ENCODE measurements at places on chromosomes 2 and 18. TPM values are rescaled to one million over a fixed set of nuclear protein-coding genes. Genes with fewer than 3 reads are reported as not detected.

GRCh38 chr18:14944838-14945237 lies 196.9 kb downstream of the ANKRD30B start:
- no peak for DNase-seq

DNA sequence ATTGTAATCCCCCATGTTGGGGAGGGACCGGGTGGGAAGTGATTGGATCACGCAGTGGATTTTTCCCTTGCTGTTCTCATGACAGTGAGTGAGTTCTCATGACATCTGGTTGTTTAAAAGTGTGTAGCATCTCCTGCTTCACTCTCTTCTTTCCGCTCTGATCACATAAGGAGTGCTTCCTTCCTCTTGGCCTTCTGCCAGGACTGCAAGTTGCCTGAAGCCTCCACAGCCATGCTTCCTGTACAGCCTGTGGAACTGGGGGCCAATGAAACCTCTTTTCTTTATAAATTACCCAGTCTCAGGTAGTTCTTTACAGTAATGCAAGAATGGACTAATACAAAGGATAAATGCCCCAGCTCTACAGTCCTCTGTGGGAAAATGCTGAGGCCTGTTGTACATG lies 437.5 kb upstream of the NXPH2 start:
- DNase-seq = no peak

DNA sequence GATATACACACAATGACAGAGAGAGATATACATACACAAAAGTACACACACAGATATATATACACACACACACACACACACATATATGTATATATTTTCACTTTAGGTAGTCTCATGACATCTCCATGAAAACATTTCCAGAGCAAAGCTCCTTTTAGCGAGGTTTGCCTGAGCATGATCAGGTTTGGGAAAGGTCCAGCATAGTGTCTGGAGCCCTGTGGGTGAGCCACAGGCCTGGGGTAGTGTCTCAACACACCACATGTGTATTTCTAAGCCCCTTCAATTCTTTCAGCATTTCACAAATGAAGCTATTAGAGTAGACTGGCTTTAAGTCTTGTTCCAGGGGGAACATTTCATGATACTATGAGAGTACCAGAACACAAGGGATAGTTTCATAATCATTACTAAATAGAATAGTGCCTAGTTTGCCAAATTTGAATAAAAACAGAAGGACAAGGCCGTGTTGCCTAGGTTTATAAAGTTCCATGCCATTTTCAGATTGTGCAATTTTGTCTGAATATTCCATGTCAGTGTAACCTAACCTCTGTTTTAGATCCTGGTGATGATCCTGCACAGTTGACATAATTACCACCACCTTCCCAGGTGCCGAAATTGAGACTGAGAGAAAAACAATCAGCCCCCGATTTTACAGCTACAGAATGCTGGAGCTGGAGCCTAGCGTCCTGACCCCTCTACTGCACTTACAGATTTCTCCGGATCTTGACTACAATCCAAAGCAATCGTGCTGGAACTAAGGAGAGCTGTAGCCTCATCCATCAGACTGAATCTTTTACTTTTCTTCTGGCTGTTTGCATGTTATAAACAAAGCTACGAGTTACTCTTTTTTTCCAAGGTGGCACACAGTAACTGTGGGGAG lies 332.7 kb downstream of the CYRIA start:
- no peak for DNase-seq

DNA sequence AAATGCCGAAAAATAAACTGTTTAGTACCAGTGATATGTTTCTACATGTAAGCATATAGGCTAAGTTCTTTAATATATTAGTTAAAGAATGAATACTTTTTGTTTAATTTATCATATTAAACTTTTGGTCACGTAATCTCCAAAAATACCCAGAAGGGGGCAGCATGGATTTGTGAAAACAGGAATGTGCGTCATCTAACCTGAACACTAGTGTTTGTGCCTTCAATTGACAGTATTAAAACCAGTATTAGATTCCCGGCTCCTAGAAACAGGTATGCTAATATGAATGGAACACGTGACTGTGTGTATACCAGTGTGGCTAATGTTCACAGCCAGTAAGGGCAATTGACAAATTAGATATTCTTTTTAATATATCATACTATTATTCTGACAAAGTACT lies 51.8 kb downstream of the WDR7 start:
- peak; percentile 15 for DNase-seq

DNA sequence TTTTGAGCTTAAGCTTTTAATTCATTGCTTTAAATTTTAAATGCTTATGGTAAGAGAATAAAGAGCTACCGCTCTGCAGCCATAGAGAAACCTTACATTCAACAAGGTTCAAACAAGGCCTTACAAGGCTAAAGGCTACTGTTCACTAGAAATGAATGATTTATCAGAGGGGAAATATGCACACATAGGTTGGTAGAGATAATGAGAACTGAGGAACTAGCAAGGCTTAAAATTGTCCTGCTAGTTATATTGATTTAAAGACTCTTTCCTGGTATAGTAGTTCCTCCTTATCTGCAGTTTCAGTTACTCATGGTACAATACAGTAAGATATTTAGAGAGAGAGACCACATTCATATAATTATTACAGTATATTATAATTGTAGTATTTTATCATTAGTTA lies 193.4 kb downstream of the WDR7 start:
- DNase-seq = no peak

- DNase-seq = no peak
These were observed 3.0 kb upstream of the FZD7 start for GRCh38 chr2:202030691-202031090.

- no peak for DNase-seq
These were observed 4.6 kb downstream of the INHA start for GRCh38 chr2:219576505-219577388.

DNA sequence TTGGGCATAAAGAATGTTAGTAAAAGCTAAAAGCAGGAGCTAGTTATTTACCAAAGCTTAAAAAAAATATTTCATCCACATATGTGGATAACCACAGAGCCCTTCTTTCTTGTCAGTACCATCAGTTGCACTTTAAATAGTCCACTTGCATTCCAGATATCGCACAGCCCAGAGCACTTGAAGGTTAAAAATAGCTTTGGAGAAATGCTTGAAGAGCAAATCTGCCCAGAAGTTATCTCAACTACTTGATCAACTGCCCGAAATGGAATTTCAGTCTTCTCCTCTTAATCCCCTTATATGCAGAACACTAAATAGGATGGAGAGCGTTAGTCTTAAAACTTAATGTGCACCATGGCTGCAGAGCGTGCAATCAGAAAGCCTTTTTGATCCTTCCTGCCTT lies 148.3 kb downstream of the PLEKHA3 start:
- DNase-seq = no peak

GRCh38 chr2:78718473-78718872 lies 307.0 kb upstream of the REG3G start:
- no peak for DNase-seq

DNA sequence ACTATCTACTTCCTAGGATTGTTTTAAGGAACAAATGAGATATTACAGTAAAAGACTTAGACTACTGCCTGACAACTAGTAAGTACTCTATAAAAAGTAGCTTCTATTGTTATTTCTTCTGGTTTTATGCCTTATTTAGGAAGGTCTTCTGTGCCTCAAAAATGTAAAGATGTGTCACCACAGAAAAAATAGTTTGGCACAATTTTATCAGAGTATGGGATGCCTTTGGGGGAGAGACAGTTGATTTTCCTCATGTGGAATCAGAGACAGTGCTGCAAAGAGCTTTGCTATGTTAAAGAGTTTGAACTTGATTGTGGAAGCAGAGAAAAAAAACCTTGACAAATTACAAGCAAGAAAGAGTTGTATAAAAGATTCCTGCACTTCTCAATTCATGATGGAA lies 98.4 kb downstream of the EHBP1 start:
- DNase-seq = no peak

DNA sequence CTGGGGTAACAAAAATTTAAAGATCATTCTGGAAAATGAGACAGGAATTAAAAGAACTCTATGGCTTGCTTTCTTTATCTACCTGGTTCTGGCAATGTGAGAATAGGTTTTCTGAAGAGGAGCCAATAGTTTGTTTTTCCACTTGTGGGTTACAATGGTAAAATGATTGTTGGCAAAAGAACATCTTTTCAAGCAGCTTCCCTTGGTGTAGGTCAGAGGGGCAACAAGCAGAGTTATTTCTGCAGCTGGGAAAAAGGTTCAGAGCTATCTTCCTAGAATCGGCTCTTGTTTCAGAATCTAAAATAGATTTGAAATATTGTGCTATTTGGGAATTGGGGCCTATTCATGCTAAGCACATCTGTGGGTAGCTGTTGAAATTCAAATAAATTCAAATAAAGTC lies 11.5 kb upstream of the TSPYL6 start:
- no peak for DNase-seq

DNA sequence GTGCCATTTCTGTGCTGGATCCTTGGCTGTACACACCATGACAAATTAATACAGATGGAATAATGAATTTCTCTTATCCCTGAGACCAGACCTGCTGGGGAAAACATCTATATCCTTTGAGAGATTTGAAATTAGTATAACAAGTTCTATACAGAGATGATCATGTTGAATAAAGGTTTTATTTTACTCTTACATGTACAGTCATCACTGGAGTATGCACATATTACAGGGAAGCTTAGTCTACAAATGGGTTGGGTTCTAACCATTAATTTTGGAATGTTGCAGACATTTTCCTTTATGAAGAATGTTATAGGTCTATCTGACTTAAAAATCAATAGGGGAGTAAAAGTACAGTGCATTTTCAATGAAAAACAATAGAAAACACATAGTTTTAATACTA lies 29.9 kb upstream of the MMADHC start:
- no peak for DNase-seq

DNA sequence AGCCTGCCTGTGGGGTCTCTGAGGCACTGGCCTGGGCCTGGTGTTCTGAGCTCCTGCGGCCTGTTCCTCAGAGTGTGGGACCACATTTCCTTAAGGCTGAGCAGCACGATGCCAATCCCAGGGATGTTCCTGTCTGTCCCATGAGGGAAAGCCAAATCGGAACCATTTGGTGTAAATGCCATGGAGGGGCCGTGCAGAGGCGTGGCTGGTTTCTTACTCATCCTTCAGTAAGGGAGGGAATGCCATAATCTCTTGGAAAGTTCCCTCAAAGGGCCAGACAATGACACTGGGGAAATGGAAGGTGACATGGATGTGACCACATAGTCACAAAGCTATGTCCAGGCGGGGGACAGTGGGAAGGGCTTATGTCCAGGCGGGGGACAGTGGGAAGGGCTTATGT lies 14.4 kb upstream of the PTMA start:
- DNase-seq = no peak

DNA sequence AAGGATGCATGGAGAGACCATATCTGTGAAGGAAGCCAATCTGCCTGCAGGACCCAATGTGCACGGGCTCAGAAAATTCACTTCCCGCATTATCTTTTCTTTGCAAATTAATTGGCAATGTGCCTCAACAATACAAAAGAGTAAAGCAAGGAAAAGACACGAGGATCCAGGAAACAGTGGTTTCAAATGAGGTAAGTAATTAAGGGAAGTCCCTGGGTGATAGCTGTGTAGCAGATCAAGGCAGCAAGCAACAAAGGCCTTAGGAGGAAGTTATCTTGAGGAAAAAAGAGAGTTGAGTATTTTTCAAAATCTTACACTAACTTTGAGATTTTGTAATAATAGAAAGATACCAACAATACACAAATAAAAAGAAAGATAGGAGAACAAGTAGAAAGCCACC lies 44.3 kb upstream of the TGIF1 start:
- no peak for DNase-seq

GRCh38 chr18:8299054-8299980 lies 309.9 kb upstream of the RAB12 start:
- DNase-seq = no peak

DNA sequence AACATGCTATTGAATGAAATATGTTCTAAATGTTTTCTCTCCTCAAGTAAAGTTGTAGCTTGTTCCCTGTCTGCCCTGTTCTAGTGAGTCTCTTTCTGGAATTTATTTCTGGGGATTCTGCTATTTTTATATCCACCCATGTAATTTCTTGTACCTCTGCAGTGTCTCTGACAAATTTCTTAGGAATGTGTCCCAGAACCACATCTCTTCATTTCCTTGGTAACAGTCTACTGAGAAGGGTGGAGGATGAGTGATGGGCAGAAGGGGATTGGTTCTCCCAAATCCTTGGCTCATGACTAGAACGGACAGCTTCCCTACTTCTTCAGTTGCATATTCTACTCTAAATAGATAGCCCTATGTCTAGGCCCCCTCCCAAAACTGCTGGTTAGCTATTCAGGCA lies 490.6 kb upstream of the LINC00305 start:
- no peak for DNase-seq

- DNase-seq = peak; percentile 76
These were observed 202.9 kb downstream of the NDUFA10 start for GRCh38 chr2:239822146-239822831.

DNA sequence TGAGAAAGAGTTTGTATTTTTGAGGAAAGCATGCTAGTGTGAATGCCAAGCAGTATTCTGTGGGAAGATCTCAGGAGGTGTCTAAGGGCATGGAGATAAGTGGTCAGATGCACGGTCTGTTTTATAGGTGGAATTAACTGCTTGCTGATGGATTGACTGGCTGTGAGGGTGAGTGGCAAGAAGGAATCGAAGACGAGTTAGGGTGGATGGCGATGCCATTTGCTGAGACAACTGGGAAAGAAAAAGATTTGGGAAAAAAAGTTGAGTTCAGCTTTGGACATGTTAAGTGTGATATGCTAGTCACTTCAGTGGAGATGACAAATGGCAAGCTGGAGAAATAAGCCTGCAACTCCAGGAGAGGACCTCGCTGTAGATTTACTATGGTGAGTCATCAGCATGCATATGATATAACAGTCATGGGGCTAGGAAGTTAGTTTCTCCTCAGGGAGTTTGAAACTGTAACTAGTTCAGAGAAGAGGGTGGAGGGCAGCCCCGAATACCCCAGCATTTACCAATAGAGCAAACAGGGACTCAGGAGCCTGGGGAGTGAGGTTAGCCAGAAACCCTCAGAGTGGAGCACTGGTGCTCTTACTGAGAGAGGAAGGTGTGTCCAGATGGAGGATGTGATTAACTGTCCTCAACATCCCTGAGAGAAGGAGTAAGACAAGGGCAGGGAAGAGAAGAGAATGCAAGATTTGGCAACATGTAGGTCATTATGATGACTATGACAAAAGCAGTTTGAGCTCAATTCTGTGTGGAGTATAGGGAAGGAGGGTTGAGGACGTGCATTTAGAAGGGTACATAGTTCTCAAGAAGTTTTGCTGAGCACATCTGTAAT lies 2.0 kb upstream of the HK2 start:
- DNase-seq = no peak

GRCh38 chr2:15045054-15045453 lies 412.5 kb downstream of the LRATD1 start:
- DNase-seq = no peak

GRCh38 chr18:58640891-58641610 lies 12.2 kb upstream of the ALPK2 start:
- DNase-seq = no peak

SCN9A gene
- total RNA-seq = not detected

SLC23A3 gene
- total RNA-seq = 2.3 TPM

POTEC gene
- total RNA-seq = not detected

HOXD9 gene
- total RNA-seq = not detected

CDK15 gene
- not detected for total RNA-seq

CAPN14 gene
- 0.19 TPM for total RNA-seq

SERPINB10 gene
- total RNA-seq = not detected

CNRIP1 gene
- total RNA-seq = not detected

LIMS4 gene
- total RNA-seq = 3.1 TPM

CTDP1 gene
- total RNA-seq = 35.4 TPM

UGT1A3 gene
- not detected for total RNA-seq

VWC2L gene
- not detected for total RNA-seq

TMEM182 gene
- total RNA-seq = 5.8 TPM

LRATD1 gene
- not detected for total RNA-seq

Data from activated CD4-positive, alpha-beta memory T cell treated with anti-CD3 and anti-CD28 coated beads for 36 hours (primary cell).